ENCODE measurements at places on chromosomes 12 and 14.

- H3K27me3 ChIP-seq, result peaks cover 24% of the 10 kb centered on the region
- peak overlapping the region; percentile 33 for H3K27ac ChIP-seq
- H3K36me3 ChIP-seq, result no peaks in the 10 kb centered on the region
These were observed 3.7 kb downstream of the MYO1A start for GRCh38 chr12:57046086-57046791.

DNA sequence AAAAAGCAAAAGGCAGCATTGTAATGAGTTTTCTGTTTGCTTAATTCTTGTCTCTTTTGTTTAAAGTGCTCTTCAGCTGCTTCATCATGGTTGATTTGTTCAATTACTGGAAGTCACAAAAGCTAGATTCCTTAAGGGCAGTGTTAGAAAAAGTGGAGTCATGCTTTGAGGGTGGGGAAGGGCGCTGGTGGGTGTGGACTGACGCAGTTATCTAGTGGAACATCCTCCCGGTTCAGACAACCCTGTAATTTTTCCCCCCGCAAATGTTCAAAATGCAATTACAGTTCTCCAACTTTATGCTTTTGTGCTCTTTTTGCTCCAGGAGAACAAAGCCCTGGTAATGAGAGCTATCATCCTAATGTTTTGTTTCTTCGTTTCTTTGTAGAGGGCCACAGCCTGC is 2.1 kb downstream of the AKAP6 start:
- H3K4me1 ChIP-seq, result no peaks in the 10 kb centered on the region
- no peaks in the 10 kb centered on the region for H3K27me3 ChIP-seq
- no peak overlapping the region for H3K4me3 ChIP-seq
- no peaks in the 10 kb centered on the region for H3K36me3 ChIP-seq

DNA sequence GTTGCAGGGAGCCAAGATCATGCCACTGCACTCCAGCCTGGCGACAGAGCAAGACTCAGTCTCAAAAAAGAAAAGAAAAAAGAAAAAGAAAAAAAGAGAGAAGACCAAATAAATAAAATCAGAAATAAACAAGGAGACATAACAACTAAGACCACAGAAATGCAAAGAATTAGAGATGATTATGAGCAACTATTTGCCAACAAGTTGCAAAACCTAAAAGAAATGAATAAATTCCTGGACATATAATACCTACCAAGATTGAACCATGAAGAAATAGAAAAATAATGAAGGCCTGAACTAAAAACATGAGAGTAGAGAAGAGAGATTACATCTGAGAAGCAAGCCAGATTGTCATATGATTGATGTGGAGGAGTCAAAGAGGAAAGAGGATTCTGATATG is 17.6 kb upstream of the EPS8 start:
- DNase-seq, result no peak
- no peaks in the 10 kb centered on the region for H3K4me1 ChIP-seq
- no peak overlapping the region for H3K4me3 ChIP-seq
- H3K27me3 ChIP-seq, result peaks cover 3% of the 10 kb centered on the region
- no peaks in the 10 kb centered on the region for H3K36me3 ChIP-seq

- no peak overlapping the region for H3K27ac ChIP-seq
- H3K36me3 ChIP-seq, result no peaks in the 10 kb centered on the region
- peaks cover 9% of the 10 kb centered on the region for H3K27me3 ChIP-seq
- no peaks in the 10 kb centered on the region for H3K4me1 ChIP-seq
- DNase-seq, result no peak
- no peak overlapping the region for H3K4me3 ChIP-seq
These were observed 167.4 kb downstream of the RPS29 start for GRCh38 chr14:49418789-49419188.

DNA sequence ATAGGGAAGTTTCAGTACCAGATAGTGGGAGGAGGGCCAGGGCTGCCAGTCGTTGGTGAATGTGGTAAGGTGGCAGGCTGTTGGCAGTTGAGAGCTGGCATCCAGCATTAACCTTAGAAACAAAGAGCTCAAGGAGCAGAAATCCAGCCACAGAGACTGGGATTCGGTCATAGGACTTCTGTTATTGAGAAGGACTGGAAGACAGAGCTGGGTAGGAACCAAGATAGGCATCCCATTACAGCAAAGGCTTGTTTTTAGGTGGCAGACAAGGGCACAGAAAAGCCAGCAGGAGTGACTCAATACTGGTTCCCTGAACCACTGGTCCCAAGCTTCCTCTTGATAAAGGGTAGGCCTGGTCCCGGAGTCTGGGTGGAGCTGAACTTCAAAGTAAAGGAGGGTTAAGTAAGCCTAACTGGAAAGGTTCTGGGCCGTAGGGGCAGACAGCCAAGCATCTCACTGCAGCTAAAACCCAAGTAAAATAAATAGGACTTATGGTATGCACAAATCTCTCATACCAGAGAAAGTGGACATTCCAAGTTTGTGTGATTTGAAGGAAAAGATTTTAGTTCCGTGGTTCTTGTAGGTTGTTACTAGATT is 147.9 kb downstream of the ETV6 start:
- DNase-seq, result no peak
- H3K27ac ChIP-seq, result no peak overlapping the region
- H3K27me3 ChIP-seq, result no peaks in the 10 kb centered on the region
- H3K4me3 ChIP-seq, result no peak overlapping the region
- H3K4me1 ChIP-seq, result peaks cover 34% of the 10 kb centered on the region

DNA sequence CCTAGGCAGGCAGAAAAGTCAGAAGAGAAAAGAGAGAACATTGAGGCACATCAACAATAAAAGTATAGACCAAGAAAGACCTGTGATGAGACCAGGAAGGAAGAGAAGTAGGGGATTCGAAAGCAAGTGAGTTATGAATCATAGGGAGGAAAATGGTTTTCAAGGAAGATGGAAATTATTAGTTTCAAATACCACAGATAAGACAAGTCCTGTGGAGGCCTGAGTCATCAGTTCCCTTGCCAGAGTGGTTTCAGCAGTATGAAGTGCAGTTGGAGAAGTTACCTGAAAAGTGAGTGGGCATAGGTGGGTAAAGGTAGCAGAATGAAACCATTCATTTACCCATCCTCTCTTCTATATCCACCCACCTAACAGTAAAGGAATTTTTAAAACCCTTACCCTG is 25.2 kb upstream of the TSPAN8 start:
- no peaks in the 10 kb centered on the region for H3K36me3 ChIP-seq
- no peaks in the 10 kb centered on the region for H3K4me1 ChIP-seq
- no peak for DNase-seq
- H3K4me3 ChIP-seq, result no peak overlapping the region
- H3K27me3 ChIP-seq, result no peaks in the 10 kb centered on the region

DNA sequence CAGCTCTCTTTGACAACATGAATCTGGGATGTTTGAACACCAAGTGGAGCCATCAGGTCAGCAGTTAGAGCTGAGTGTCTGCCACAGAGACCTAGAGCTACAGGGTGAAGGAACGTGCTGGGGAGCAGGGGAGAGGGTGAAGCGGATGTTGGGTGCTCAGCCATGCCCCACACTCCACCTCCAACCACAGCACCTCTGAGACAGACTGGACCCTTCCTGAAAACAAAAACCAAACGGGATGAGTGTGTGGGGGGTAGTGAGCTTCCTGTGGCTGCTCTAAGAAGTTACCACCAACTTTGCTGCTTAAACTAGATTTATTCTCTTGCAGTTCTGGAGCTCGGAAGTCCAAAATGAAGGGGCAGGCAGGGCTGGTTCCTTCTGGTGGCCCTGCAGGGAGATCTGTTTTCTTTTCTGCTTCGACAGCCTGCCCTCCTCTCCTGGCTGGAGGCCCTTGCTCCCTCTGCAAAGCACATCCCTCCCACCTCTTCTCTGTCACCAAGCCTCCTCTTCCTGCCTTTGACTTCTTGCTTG is 5.6 kb upstream of the GOLGA3 start:
- H3K36me3 ChIP-seq, result peaks cover 56% of the 10 kb centered on the region
- DNase-seq, result peak; percentile 74
- peak overlapping the region; percentile 58 for H3K4me3 ChIP-seq
- peak overlapping the region; percentile 96 for H3K27ac ChIP-seq
- H3K27me3 ChIP-seq, result no peaks in the 10 kb centered on the region

DNA sequence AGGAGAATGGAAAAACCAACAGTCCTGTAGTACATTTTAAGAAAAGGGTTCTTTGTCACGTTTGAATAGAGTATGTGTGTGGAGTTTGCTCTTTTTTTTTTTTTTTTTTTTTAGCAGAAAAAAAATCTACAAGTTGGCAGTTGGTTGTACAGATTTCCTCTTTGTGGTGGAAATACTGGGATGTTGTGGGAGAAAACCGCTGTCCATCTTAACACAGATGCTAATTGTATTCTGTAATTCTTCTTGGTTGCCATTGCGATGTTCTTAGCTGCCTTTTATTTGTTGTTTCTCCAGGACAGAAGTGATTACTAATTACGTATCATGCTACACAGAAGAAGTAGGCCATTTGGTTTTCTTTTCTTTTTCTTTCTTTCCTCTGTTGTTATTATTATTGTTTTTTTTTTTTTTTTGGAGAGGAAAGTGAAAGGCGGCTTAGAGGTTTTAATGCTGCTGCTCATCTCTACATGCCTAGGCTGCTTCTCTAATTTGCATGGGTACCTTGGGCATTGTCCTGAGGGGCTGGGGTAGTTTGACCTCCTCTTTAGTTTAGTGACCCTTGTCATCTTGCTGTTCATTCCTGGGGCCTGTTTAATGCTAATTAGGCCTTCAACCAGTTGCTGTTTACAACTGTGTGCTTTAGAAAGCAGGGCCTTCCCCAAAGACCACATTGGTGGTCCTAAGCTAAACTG is 94.7 kb downstream of the TMTC2 start:
- no peaks in the 10 kb centered on the region for H3K36me3 ChIP-seq
- no peaks in the 10 kb centered on the region for H3K27me3 ChIP-seq
- no peak overlapping the region for H3K27ac ChIP-seq

DNA sequence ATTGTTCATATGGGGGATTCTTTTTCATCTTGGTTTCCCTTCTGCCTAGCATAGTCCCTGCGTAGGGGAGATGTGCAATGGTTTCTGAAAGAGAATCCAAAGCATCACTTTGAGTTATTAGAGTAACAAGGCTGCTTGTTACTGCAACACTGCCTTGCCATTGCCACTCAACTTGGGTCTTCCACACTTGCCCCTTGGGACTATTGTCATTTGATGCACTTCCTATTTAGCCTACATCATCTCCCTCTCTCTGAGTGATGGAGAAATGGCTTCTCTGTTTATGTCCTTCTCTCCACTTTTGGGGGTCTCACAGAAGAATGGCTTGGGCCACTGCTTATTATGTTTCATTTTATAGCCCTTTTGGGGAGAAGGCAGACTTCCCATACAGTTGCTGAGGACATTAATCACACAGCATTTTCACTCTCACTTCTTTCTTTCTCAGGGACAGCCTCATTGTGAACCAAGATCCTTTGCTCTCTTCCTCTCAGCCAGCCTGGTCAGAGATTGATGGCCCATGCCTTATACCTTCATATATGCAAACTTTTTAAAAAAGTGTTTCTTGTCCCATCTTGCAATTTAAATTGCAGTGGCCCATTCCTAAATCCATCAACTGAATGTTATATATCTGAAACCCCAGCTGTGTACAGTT is 50.8 kb upstream of the POC1B start:
- no peak overlapping the region for H3K4me3 ChIP-seq
- no peaks in the 10 kb centered on the region for H3K4me1 ChIP-seq
- no peak for DNase-seq
- no peak overlapping the region for H3K27ac ChIP-seq
- H3K36me3 ChIP-seq, result no peaks in the 10 kb centered on the region
- H3K27me3 ChIP-seq, result no peaks in the 10 kb centered on the region

- DNase-seq, result no peak
- no peak overlapping the region for H3K27ac ChIP-seq
- no peaks in the 10 kb centered on the region for H3K4me1 ChIP-seq
- H3K27me3 ChIP-seq, result peaks cover 9% of the 10 kb centered on the region
- no peak overlapping the region for H3K4me3 ChIP-seq
- no peaks in the 10 kb centered on the region for H3K36me3 ChIP-seq
These were observed 44.3 kb downstream of the ATP23 start for GRCh38 chr12:57985685-57986084.

GRCh38 chr12:6266971-6267721 is 43.3 kb upstream of the PLEKHG6 start:
- H3K27ac ChIP-seq, result no peak overlapping the region
- no peaks in the 10 kb centered on the region for H3K4me1 ChIP-seq
- H3K36me3 ChIP-seq, result no peaks in the 10 kb centered on the region
- H3K27me3 ChIP-seq, result peaks cover 12% of the 10 kb centered on the region
- no peak overlapping the region for H3K4me3 ChIP-seq
